Fibroblast of villous mesenchyme (primary cell): ENCODE measurements at places on chromosomes 2 and 18.

DNA sequence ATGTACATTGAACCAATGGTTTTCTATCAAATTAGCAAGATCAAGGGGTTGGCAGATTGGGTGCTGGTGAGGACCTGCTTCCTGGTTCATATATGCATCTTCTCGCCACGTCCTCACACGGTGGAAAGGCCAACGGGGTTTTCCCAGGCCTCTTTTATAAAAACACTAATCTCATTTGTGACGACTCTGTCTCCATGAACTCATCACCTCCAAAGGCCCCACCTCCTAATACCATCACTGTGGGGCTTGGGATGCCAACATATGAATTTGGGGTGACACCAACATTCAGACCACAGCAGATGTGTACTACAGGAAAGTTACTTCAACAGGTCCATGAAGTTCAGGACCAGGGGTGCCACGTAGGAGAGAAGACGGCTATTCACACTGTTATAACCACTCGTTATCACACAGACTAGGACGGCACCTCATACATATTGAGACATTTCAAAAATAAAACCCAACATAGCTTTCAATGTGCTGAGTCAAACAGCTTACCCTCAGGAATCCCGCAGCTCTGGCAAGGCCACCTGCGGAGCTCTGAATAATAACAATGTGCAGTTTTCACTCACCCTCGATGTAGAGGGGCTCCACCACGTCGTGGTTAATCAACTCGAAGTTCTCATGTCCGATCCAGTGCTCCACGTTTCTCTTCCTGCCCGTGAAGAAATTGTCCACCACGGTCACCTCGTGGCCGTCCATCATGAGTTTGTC, 49.3 kb downstream of the UXS1 start:
- DNase-seq, result no peak

GRCh38 chr2:236075802-236076201, 92.4 kb downstream of the GBX2 start:
- DNase-seq, result no peak

DNA sequence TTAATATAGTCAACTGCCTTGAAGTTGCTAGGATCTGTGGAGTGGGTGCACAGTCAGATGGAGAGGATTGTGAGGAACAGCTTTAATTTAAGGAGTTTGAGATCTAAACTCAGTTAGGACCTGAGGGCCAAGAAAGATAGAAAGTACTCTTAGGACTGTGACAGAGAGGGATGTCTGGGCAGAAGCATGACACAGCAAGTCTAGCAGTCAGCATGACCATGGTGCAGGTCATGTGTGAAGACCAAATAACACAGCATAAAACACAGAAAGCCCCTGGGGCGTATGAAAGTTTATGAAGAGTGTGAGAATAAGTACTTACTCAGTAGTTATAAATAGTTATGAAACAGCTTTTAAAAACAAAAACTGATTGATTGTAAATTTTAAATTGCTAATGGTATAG, 107.2 kb downstream of the GALNT1 start:
- peak; percentile 13 for DNase-seq

DNA sequence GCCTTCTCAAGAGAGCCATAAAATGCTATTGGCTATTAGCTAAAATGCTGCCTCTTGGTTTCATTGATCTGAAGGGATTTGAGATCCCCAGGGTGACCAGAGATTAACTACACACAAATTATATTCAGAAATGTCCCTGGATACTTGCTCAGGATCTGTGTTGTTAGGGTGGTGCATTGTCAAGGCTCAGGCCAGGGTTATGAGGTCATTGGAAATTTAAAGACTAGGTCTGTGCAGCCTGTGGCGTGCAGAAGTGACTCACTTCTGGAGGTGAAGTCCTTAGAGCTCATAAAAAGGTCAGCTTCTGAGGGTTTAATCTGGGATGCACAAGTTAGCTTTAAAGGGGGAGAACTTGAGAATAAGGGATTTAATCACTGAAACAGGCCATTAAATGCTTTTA, 23.5 kb downstream of the LRRTM1 start:
- no peak for DNase-seq

DNA sequence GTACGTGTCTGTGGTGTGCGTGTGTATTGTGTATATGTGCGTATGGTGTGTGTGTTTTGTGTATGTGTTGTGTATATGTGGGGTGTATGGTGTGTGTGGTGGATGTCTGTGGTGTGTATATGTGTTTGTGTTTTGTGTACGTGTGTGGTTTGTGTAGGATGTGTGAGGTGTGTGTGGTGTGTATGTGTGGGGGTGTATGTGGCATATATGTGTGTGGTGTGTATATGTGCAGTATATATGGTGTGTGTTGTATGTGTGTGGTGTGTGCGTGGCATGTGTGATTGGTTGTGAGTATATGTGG, 101.3 kb downstream of the CLIP4 start:
- DNase-seq, result no peak

DNA sequence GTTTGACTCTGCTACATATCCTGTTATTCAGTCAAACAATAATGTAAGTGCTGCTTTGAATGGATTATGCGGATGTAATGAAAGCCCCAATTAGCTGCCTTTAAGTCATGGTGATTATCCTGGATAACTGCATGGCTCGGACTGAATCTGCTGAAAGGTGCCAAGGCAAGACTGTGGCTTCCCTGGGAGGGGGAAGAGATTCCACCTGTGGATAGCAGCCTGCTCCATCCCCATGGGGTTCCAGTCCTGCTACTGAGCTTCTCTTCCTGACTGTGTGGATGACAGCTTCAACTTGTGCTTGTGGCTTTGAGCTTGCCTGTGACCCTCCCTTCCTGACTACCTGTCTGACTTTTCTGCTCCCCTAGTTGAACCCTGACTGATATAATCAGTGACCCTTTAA, 540.0 kb upstream of the GYPC start:
- DNase-seq, result no peak

DNA sequence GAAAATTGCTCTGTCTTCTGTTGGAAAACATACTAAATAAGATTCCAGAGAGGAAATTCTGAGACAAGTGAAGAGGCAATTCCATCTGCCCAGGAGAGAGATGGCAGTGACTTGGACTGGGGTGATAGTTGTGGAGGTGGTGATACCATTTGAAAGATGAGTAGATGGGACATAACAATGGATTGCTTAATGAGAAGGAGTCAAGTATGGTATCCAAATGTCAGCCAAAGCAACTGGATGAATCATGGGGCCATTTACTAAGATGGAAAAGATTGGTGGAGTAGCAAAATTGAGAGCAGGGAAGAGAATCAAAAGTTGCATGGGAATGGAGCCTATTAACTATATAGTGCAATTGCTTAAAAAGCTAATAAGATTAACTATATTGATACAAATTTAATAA, 222.1 kb downstream of the ETAA1 start:
- no peak for DNase-seq

GRCh38 chr2:167794554-167795255, 452.7 kb downstream of the STK39 start:
- no peak for DNase-seq

DNA sequence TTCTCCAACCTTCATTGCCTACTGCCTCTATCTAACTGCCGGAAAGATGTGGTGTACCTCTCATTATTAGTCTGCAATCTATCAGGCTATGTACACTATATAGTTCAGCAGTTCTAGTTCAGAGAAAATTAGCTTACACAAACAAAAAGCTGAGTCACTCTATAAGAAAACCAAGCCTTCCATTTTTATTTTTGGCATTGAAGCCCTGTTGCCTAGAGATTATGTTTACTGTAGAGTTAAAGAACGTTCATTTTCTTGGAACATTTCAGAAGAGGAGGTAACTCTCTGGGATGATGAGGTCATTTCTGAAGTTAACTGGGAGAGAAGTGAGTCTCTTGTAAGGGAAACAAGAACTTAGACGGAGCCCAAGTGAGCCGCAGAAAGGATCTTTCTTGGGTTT, 133.5 kb downstream of the FAM124B start:
- peak; percentile 87 for DNase-seq

- no peak for DNase-seq
These were observed 168.1 kb downstream of the PTPRM start for GRCh38 chr18:7735196-7735595.
